ENCODE measurements at places on chromosomes 2 and 18.

GRCh38 chr2:8587920-8588830 lies 93.7 kb upstream of the ID2 start:
- DNase-seq: no peak

GRCh38 chr2:113133704-113134598 lies 6.6 kb downstream of the IL1RN start:
- no peak for DNase-seq

DNA sequence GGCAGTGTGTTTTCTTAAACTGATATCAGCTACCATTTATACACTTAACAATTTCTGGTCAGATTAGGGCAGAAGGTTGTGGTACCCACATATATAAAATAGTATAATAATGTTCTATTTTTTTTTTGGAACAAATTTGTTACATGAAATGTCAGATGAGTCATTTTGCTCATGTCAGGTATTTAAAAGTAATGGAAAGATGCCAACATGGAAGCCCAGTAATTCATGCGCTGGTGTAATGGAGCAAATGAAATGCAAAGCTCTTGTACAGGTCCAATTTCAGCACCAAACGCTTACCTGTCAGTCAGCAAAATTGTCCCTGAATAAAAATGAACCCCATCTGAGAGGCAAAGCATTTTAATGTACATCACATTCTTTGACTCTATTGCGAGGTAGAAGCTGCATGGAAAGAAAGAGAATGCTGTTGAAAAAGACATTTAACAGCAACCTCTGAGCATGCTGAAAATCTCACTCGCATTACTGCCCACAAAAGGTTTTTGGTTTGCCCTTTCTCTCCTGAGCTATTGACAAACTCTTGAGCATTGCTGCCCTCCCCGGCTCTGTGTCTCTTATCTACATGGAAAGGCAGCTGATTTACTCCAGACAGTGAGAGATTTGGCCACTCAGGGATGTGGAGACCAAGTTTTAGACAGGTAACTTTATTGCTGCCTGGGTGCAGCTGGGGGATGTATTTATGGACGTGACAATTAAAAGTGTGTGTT lies 217.5 kb downstream of the CAMKMT start:
- DNase-seq: no peak

DNA sequence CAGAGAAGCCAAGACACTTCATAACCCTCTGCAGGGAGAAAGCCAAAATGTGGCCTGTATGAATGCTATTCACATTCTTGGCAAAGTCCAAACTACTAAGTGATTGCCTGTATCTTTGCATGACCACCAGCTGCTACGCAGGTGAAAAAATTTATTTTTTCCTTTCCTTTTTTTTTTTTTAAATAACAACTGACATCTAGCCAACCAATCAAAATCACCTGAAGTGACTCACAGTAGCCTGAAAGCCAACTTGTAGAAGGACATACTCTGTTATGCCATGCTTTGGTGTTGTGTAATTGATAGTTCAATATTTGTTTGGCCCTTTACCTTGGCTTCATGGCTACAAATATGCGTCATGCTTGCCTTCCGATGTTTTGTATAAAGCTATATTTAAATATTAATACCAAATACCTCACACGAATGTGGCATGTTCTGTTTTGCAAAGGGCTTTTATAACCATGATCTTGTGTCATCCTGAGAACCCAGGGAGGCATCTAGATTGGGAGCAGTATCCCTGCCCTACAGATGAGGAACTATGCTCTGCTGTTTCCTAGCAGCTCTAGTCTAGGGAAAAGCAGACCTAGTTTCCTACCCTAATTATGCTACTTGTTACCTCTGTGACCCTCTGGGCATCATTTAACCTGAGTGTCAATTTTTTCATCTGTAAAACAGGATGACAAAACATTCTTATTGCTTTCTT lies 102.1 kb downstream of the MYOM1 start:
- no peak for DNase-seq

DNA sequence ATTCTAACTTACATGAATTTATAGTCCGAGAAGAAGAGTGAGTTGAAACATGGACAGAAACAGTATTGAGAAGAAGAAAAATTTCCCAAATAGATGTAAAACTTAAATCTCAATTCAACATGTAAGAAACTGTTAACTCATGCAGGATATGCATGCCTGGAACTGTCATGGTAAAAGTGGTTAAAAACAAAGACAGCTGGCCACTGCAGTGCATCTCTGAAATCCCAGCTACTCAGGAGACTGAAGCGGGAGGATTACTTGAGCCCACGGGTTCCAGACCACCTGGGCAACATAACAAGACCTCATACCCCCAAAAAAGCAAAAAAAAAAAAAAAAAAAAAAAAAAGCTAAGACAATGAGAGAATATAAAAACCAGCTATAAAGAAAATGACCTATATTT lies 93.0 kb upstream of the TTC27 start:
- no peak for DNase-seq

GRCh38 chr2:201952187-201952586 lies 81.5 kb upstream of the FZD7 start:
- DNase-seq: no peak

GRCh38 chr18:1408376-1408775 lies 503.7 kb downstream of the ADCYAP1 start:
- no peak for DNase-seq

- peak; percentile 63 for DNase-seq
Observed at GRCh38 chr18:3029215-3029952, 16.4 kb upstream of the LPIN2 start.

- DNase-seq: no peak
Observed at GRCh38 chr2:212264187-212264586, 274.4 kb downstream of the ERBB4 start.

- DNase-seq: peak; percentile 77
Observed at GRCh38 chr2:208142240-208142924, 3.6 kb downstream of the CRYGB start.

- no peak for DNase-seq
Observed at GRCh38 chr2:6764968-6765723, 100.6 kb downstream of the CMPK2 start.

- DNase-seq: no peak
Observed at GRCh38 chr18:37176621-37176934, 347.7 kb downstream of the KIAA1328 start.

- no peak for DNase-seq
Observed at GRCh38 chr2:143261986-143262385, 132.8 kb downstream of the ARHGAP15 start.

- peak; percentile 37 for DNase-seq
Observed at GRCh38 chr2:54568876-54569321, 112.8 kb downstream of the SPTBN1 start.

GRCh38 chr2:112181571-112182290 lies 43.5 kb downstream of the FBLN7 start:
- DNase-seq: no peak

- DNase-seq: no peak
Observed at GRCh38 chr2:216916956-216917650, 57.2 kb upstream of the TNP1 start.

- DNase-seq: no peak
Observed at GRCh38 chr2:86484385-86484784, 43.2 kb downstream of the KDM3A start.

- no peak for DNase-seq
Observed at GRCh38 chr2:98881153-98881650, 54.8 kb downstream of the CRACDL start.

GRCh38 chr2:216678813-216679657 lies 16.3 kb downstream of the IGFBP5 start:
- DNase-seq: no peak

- DNase-seq: no peak
Observed at GRCh38 chr18:44893966-44894365, 213.3 kb downstream of the SETBP1 start.

DNA sequence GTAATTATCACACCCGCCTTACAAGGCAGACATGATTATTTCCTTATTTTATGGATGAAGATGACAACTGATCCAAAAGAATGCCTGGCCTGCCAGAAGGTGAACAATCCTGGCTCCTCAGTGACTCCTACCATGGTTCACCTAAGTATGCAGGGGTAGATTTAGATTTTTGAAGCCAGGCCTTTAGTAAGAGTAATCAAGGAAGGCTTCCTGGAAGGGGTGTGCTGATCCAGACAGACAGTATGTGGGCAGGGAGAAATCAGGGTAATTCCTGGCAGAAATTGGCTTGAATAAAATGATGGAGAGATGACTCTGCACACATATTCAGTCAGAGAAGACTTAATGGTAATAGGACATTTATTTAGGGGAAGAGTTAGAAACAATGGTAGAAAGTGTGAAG lies 637.7 kb upstream of the FANCL start:
- DNase-seq: no peak

- DNase-seq: no peak
Observed at GRCh38 chr2:157386247-157386646, 57.6 kb downstream of the CYTIP start.

DNA sequence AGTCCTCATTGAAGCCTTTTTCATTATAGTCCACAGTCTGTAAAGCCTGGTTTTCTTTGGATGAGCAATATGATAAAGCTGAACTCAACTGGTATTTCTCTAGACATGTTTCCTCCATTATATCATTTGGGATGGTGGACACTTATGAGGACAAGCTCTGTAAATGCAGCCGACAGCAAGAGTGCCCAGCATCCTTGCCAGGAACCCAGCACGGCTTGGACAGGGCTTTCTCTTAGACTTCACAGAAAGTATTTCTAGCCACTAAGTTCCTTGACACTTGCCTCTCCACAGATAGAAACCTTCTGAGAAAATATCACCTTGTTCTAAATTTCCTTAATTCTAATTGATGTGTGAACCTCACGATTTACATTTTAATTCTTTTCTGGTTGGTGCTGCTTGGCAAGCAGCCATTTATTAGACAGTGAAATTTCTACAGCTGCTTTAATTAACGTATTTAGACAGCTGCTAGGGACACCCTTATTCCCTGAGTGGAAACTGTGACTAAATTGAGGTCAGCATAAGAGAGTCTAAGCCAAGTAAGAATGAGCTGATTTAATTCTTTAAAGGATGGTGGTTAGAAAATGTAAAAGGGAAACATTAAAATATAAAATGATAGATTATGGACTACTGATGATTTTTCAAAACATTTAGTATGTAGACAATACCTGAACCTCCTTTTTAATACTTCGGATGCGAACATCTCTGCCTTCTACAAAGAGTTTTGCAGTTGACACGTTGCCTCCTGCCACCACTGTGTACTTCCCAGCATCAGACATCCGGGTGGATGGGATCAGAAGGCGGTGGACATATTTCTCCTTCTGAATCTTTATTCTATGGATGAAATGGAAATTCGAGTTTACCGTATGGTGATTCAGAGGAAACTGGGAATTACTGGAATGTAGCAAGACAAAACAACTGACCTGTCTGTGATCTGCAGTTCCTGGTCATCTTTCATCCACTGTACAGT lies 39.8 kb downstream of the TTN start:
- peak; percentile 5 for DNase-seq

- DNase-seq: no peak
Observed at GRCh38 chr18:48328473-48329210, 80.5 kb downstream of the ZBTB7C start.

GRCh38 chr2:204842661-204843485 lies 297.6 kb downstream of the PARD3B start:
- peak; percentile 16 for DNase-seq

DNA sequence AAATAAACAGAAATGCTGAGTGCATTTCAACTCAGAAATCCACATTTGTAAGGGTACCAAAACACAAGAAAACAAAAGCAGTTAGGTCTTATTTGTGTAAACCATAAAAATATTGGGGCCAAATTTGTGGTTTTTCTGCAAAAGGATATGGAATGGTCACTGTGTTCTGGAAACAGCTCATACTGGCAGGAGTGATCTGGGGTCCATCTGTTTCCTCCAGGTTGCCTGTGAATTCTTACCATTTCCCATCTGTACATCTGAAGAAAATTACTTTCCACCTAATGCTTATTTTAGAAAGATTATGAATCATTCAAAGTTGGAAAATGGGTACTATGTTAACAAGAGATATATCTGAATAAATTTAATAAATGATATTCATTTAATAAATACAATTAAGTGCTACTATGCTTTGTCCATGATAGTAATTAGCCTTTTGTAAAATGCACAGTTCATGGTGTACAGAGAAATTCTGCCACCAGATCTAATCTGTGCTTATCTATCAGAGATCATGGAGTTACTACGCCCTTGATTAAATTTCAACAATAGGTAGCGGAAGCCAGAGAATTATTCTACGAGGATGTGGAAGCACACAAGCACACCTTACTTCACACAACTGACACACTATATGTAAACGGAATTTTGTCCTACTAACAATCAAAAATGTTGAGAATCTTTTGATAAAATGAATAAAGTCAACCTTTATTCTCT lies 10.9 kb downstream of the ALS2 start:
- peak; percentile 70 for DNase-seq

- DNase-seq: peak; percentile 44
Observed at GRCh38 chr2:225041851-225042799, at the start of gene DOCK10. Gene DOCK10 (minus strand): TSS chr2:225042468. CDS start chr2:225042374, 94 bp downstream.

DNA sequence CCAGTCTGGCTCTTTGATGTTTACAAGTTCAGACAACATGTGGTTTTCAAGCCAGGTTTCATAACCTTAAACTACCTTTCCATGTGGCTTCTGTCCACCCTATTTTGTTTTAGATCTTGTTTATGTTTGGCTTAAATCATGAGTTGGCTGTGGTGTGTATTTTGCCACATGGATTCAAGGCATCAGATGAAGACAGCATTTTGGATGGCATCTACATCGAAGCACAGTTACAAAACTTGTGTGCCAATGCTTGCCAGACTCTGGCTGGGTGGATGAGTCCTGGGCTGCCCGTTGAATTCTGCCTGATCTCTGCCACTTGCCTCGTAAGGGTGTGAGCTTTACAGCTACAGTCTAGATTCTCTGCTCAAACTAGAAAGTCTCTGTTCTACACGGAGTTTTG lies 335.3 kb downstream of the MYCN start:
- no peak for DNase-seq

DNA sequence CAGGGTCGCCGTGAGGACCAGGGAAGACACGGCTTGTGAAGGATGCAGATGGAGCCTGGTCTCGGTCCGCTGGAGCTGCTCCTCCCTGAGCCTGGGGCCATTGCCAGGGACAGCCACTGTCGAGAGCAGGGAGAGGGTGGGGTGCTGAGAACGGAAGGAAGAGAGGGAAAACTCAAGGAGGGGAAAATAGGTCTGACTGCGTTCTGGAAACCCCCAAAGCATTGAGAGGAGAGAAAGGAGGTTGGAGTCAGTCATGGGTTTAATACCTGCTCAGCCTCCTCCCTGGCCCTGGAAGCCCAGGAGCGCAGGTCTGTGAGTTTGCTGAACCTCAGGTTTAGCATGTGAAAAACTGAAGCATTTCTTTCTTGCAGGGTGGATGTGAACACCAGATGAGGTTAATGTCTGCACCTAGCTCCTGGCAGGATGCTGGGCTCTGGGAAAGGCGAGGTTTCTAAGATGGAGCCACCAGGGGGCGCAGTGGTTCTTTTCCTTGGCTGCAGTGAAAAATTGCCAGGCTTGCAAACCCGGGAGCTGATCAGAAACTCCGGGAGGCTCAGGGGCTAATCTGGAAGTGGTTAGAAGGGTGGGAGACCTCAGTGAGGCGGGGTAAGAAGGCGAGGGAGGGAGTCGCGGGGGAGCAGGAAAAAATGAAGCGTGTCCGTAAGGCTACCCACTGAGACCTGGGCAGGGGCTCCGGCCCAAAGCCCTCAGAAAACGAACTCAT lies 33.6 kb upstream of the RNF149 start:
- DNase-seq: peak; percentile 78
